Osteocyte (in vitro differentiated cells): ENCODE measurements at places on chromosomes 6 and 20. TPM values are rescaled to one million over a fixed set of nuclear protein-coding genes. Genes with fewer than 3 reads are reported as not detected.

- no peak for DNase-seq
These were observed 94.6 kb upstream of the MAN1A1 start for GRCh38 chr6:119443993-119444641.

DNA sequence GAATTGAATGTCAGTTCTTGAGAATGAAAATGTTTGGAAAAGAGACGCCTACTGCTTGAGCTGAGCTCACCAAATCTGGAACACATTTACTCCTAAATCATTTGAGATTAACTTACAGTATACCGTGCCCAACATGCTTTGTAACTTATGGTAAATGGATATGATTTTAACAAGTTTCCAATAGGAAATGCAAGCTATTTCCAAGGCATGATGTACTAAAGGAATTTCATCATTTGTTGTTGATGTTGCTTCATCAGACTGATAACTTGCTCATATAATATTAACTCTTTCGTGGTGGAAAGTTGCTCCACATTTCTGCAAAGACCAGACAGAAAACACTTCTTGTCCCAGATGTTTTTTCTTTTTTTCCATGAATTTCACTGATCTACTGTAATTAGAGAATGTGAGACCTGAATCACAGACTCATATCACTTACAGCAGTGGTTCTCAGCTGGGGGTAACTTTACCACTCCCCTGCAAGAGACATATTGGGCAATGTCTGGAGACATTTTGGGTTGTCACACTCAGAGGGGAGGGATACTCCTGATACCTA, 116.6 kb upstream of the TRAF3IP2 start:
- no peak for DNase-seq

DNA sequence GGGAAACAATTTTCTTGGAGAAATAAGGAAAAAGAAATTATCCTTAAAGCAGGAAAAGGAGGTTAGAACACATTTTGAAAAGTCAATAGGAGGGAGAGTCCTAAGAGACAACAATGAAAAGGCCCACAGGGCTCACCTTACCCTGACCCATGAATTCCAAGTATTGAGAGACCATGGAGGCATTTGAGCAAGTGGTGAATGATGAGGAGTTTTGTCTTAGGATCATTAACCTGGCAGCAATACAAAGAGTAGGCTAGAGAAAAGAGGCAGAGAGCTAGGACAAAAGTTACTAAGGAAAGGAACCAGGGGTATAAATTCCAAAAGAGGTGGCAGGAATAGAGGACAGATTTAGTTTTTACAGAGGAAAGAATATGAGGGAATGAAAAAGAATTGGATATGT, 44.7 kb downstream of the PACRG start:
- no peak for DNase-seq

Gene TNNC2
- 1.2 TPM in 1 of 2 replicates, not detected in the other for total RNA-seq

Gene KCNG1
- 6.3 and 6.9 TPM in 2 replicates for total RNA-seq

Gene CYP21A2
- 0.30 and 0.44 TPM in 2 replicates for total RNA-seq

Gene CTAGE9
- not detected in 2 replicates for total RNA-seq

Gene TRDN
- not detected in 2 replicates for total RNA-seq

Gene SPTLC3
- 5.0 and 5.8 TPM in 2 replicates for total RNA-seq
